ENCODE measurements at places on chromosomes 3 and 15.

GRCh38 chr3:135311699-135312098, 516.6 kb downstream of the EPHB1 start:
- DNase-seq = no peak

DNA sequence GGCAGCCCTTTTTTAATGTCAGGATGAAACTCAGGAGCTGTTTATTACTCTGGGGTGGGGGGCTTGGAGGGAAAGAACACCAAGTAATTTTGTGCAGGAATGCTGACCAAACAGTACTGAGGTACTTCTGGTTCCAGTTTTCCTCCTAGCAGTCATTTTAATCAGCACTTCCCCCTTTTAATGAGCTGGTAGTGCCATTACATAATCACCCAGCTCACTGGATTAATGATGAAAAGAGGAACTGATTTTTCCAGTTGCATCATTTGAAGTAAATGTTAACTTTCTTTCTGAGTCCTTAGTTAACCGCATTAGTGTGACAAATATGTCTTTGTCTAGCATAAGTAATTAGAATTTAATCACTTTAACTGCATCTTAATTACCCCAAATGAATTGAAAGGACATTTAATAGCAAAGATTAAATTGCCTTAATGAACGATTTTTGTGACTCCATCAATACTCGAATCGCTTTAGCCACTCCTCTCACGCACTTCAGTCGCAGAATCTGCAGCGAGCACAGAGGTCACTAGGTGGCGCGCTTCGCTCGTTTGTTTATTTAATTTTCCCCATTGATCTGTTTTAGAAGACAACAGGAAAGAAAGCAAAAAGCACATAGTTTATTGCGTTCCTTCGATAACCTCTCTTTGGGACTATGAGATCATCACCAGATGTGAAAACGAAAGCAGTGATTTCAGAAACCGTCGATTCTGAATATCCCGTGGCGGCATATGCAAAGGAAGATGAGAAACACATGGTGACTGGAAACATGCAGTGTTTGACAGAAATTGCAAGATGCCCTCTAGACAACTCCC, 9.8 kb downstream of the ONECUT1 start:
- no peak for DNase-seq

GRCh38 chr3:175186511-175186910, 327.4 kb downstream of the NAALADL2 start:
- no peak for DNase-seq

DNA sequence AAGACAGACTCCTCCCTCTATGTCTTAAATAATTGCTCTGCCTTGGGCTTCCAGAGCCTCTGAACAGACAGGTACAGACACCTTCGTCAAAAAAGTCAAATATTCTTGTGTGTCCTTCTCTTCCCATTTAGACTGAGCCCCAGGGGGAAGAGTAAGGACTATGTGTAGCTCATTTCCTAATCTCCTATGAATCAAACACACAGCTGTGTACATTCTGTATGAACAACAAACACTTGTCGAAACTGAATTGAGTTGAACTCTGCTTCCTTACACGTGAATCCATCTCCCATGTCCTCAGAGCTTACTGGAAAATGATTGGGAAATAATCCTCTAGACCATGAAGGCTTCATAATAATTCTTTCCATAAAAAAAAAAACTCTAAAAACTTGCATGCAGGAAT, 80.8 kb downstream of the MOBP start:
- DNase-seq = no peak

DNA sequence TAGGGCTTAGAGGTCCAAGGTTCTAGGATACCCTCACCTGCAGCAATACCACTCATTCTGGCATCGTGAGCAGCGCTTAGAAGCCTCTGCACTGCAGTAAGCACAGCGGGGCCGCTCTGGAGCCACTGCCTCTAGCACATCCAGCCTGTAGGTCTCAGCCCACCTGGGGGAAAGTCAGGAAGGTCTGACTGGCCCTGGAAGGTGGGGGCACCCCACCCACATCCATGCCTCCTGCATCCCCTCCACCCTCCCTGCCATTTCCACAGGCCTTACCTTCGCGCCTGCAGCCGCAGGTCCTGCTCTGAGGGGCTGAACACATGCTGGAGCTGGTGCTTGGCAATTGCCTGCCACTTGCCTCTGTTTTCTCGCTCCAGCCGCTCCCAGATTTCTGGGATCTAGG, 901 bp upstream of the RASSF1 start:
- DNase-seq = no peak

GRCh38 chr3:18767756-18768303, 342.7 kb upstream of the SATB1 start:
- DNase-seq = no peak

DNA sequence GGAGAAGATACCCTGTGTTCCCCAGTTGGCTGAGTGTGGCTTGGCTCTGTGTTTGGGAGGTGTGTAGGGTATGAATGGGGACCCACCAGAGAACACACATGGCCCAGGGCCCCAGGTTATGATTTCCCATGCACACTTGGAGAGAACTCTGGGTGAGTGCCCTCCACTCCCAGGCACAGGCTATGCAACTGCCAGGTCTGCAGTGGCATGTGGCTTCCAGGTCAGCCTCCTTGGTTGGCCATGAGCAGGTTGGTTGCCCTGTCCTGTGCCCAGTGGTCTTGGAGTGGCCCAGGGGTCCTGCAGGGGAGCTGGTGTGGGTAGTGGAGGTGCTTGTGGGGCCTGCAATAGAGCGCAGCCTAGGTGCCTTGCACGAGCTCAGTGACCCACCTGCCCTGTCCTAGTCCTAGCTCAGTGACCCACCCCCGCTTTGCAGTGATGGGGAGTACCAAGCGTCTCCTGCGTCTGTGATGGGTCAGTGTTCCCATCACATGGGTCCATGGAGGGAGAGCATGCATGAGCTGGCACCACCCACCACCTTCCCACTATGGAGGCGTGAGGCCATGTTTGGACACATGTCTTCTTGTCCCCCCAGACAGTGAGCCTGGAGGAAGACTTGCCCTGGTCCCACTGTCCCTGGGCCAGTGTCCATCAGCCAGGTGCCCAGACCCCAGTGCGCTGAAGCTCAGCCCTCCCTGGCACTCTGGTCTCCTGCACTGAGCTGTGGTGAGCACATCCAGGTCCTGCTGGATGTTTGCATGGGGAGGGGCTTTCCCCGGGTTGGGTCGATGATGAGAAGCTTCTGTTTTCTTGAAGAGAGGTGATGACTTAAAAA, 217.3 kb downstream of the SNRPN start:
- no peak for DNase-seq

DNA sequence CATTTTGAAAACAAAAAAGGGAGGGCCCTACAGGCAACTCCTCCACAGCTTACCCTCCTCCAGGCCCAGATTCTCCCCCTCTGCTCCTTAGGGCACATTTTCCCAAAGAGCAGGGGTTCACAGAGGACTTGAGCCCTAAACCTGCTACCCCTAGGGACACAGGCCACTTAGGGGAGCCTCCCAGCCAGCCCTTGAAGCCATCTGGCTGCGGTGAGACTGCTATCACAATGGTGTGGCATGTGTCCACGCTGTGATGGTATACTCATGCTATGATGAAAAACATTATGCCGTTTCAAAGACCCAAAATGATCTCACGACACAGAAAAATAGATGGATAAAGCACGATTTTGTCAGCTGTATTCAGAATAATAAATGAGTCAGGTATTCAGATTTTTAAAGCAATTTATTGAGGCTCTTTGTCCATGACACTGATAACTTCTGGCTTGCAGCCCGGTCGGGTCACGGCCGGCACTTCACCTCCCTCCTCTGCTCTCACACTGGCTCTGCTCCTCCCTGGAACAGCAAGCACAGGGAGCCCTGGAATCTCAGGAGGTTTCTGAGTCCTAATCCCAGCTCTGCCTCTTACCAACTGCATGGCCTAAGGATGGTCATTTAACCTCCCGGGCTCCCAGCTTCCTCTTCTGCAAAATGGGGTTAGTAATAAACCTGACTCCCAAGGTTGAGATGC, 115.3 kb downstream of the MEGF11 start:
- no peak for DNase-seq

DNA sequence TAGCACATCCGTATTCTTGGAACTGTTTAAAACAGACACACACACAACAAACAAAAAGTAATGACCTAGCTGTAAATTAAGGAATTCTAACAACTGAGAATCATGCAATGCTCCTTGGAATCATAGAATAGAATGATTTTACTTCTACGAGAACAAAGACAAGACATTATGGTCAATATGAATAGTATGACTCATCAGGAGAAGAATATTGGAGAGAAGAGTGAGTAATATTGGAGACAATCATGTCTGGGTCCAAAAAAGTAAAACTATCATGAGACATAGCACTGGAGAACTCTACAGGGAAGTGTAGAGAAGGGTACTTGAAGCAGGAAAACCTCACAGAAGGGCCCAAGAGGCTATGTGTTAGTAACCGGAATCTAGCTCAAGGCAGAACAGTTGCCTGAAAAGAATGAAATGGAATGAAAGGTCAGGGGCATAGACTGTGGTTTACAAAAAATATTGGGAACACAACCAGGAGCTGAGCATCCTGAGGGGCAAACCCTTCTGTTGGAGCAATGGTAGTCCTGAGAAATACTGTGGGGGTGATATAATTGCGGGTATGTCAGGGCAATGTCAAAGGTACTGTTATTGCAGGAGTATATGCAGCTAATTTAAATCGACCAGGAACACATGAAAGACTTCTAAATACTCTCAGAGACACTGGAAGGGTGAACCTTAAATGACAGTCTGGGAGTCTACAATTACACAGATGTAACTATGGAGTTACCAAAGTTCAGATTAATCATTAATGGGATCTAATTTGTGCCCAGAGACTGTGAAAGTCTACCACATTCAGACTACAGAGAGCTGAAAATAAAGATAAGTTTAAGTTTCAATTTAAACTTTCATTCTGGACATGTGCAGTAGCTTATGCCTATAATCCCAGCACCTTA, 201.2 kb downstream of the BCHE start:
- no peak for DNase-seq

DNA sequence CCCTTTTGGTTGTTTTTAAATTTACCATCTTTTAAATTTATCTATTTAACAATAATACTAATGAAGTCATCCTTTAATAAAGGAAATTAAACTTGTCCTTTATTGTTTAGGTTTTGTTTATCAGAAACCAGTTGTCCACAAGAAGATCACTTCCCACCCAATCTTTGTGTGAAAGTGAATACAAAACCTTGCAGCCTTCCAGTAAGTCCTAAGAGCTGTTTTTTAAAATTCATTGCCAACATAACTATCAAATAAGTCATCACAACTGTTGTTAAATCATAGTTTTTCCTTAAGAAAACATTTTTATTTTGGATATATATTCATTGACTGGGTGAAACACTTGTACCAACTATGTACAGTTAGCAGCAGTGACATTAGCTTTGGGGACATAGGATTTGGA, 59.4 kb downstream of the CALML4 start:
- DNase-seq = no peak

DNA sequence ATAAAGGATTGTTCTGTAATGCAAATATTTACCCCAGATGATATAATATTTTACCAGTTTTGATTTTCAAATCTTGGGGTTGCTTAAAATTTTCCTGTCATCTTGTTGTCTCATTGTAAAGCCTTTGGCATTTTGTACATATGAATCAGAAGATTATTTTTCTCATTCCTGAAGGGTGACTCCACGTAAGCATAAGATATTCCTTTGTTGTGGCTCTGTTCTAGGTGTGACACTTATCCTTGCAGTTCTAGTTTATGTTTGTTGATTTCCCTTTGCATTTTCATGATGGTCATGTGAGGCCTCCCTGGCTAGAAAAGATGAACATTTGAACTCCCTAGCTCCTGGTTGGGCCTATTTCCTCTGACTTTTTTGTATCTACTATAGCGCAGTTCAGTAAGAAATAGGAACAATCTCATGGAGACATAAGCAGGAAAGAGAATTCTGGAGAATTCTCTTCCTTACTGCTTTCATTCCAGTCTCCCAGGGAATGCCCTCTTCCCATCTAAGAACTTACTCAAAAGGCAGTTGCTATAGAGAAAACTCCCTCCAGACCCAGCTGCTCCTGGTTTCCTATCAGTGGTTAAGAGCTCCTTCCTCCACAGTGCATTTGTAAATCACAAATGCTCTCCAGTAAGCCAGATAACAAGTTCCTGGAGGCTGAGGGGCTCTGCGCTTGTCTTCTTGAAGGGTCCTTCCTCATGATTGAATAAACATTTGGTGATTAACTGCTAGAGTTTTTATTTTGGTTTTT, 124.7 kb downstream of the WNT5A start:
- no peak for DNase-seq

DNA sequence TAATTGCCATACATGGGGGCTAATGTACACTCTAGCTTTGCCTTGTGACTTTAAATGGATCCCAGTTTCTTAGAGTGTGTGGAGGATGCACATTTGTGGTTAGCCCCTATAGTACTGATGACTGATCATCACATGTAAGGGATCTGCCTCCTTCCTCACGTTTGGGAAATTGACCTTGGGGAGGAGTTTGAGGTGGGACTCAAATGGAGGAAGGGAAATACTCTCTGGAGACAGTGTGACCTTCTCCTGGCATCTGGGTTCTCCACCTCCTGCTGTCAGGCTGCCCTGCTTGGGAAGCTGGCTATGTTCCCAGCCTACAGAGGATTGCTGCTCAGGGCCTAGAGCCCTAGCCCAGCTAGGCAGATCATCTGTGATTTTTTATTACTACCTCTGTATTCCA, 48.7 kb downstream of the PPM1L start:
- no peak for DNase-seq

- no peak for DNase-seq
These were observed 513.4 kb downstream of the SHQ1 start for GRCh38 chr3:72334681-72335457.

DNA sequence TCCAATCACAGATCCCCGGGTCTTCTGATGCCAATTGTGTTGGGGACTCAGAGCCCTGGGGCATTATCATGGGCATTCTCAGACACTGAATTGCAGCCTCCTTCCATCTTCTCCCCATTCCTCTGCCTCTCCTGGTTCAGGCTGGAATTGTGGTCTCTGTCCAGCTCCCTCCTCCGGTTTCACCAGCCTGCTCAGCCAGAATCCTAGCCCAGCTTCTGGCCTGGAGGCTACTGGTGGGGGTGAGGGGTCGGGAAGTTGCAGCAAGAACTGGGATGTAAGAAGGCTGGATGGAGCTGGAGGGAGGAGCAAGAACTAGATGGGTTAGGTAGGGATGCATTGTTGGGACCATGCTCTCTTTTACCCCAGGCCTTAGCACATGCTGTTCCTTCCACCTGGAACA, 53.5 kb downstream of the TLE3 start:
- DNase-seq = no peak

- no peak for DNase-seq
These were observed 222.2 kb upstream of the ARPP21 start for GRCh38 chr3:35417080-35417479.

GRCh38 chr3:71549951-71550350, 33.6 kb downstream of the FOXP1 start:
- DNase-seq = no peak

DNA sequence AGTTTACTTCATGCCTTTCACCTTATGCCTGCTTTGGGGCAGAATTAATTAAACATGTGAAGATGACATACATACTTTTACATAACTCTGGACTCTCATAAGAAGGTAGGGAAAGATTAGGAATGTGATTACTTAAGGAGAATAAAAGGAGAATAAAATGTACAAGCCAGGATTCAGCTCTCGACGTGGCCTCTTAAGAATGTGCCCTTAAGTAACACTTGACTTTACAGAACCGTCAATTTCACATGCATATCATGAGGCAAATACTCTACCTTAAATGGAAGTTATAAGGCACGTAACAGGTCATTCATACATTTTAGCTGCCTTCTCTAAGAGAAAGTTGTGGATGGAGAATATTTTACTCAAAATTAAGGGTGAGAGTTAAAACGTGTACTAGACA, 263.7 kb upstream of the LMCD1 start:
- no peak for DNase-seq

Measured in stimulated activated CD8-positive, alpha-beta memory T cell treated with anti-CD3 and anti-CD28 coated beads, Interleukin-15, amount 100 ng/mL, for 24 hours (primary cell).